ENCODE measurements at places on chromosomes 2 and 18.

GRCh38 chr2:121576263-121576662 is 45.6 kb downstream of the RNU4ATAC start:
- DNase-seq, result no peak

GRCh38 chr2:62578803-62579640 is 73.0 kb upstream of the TMEM17 start:
- peak; percentile 97 for DNase-seq

- no peak for DNase-seq
Measured at GRCh38 chr2:241545106-241545505, 13.4 kb upstream of the BOK start.

GRCh38 chr2:211216221-211216620 is 659.8 kb downstream of the CPS1 start:
- peak; percentile 1 for DNase-seq

DNA sequence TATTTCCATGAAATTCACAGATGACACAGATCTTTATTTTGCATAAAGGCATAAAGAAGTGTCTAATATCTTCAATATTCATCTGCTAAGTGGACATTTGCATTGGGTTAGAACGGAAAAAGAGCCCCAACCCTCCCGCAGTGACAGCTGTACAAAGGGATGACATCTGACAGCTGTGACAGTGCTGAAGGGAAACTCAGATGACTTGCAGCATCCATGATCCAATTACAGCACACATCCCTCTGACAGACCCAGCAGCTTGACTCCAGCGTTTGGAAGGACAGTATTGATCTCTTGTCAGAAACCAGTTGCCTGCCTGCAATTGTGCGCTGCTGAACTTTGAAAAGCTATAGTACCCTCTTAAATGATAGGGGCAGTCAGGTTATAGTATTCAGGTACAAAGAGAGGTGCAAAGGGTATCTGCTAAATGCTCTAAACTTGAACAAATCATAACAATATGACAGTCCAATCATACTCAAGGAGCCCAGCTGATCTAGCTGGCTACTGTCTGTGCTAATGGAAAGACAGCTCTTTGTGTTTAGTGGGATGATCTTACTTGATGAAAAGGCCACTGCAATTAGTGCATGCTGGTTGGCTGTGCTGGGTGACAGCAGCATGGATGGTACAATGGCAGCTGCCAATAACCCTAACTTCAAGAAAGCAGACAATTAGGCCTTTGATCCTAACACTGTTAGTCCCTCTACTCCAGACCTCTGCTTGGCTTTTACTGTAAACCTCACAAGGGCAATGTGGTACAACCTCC is 599.2 kb downstream of the NR4A2 start:
- DNase-seq, result no peak

- DNase-seq, result no peak
Measured at GRCh38 chr2:45439788-45440773, 171.0 kb downstream of the SRBD1 start.

GRCh38 chr18:36829362-36830157 is 633 bp downstream of the KIAA1328 start:
- DNase-seq, result no peak

GRCh38 chr2:268323-268722 is 3.6 kb downstream of the ACP1 start:
- DNase-seq, result no peak
